Kasumi-1 (cell line): ENCODE measurements at places on chromosomes 3 and 15.

DNA sequence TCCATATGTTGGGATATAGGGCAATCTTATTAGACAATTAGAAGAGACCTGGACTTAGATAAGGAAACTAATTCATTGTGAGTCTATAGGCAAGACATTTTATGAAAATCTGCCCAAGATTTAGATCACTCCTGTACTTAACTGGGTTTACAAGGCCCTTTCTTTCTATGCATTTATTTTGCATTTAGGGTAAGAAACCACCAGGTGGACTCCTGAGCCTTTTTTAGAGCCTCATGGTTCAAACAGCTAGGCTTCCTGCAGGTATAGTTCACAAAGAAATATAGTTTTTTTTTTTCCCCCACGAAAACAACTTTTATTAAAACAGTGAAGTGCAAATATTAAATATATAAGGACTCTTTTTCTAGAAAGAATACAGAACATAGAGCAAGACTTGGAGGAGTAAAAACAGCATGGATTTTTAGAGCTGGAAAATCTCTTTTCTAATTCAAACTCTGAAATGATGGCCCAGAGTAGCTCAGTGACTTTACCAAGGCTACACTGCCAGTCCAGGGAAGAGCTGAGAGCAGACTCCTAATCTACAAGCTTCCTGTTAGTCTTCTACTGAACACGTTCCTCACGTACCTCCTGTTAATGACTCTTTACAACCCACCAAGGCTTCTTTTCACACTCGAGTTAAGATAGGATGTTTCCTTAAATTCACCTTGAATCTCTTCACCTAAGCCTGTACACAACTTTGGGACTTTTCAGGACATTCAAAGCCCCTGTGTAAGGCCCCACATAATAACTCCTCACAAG lies 400.9 kb upstream of the ATP11B start:
- no peak for DNase-seq

DNA sequence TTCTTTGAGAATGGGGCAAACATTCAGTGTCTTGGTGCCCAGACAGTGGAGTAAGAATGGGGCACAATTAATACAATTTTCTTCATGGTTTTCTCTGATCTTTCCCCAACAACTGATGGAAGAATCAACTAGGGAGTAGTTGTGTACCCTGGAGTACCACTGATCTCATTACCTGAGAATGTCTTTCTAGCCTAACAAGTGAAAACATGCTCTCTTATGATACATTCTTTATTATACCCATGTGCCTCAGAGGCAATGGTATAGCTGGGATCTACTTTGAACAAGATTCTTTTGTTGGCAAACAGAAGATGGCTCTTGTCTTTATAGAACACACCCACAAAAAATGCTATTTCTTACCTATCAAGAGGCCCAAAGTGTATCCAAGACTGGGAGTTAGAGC lies 250.6 kb upstream of the CMC1 start:
- no peak for DNase-seq

DNA sequence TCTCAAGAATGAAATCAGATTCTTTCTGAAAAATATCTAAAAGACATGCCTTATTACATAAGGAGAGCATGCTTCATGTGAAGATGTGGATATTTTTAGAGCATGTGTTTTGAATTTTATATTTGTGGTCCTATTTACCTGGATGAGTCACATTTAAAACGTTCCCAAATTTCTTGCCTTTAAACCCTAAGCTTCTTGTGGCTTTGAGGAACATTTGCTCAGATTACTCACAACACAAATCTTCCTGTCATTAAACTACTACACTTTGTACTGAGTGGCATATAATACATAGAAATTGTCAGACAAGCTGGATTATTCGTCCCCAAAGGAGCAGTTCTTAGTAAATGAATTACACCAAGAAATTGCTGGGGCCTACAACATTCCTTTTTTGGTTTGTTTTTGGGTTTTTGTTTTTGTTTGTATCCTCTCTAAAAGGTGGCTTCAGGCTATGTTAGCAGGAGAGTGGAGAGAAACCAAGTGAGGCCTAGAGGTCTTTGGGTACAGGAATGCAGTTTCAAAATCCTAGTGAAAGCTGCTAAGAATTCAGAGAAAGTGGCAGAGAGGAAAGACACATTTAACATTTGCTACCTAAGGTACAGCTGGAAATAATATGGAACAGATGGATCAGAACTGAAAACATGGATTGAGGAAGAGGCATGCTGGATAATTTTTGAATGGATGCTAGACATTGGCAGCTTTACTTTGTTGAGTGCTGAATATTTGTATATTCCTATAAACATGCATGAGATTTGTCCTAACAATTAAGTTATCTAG lies 128.1 kb downstream of the RPL22L1 start:
- DNase-seq, result no peak

- DNase-seq, result no peak
Observed at GRCh38 chr15:79160211-79160610, 69.6 kb upstream of the RASGRF1 start.

DNA sequence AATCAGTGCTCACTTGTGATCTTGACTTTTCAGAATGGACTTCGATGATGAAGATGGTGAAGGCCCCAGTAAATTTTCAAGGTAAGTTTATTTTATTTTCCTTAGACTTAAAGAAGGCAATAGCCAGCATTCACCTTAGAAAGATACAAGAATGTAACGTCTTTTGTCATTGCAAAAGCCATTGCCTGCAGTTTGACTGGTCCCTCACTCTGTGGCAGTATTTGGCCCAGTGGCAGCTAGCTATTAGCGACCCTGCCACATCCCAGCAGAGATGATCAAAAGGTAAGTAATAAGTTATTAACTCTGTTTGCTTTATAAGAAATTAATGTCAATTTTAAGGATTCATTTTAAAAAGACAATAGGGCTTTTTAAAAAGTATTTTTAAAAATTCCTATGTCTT lies 53.7 kb downstream of the ARNT2 start:
- no peak for DNase-seq

DNA sequence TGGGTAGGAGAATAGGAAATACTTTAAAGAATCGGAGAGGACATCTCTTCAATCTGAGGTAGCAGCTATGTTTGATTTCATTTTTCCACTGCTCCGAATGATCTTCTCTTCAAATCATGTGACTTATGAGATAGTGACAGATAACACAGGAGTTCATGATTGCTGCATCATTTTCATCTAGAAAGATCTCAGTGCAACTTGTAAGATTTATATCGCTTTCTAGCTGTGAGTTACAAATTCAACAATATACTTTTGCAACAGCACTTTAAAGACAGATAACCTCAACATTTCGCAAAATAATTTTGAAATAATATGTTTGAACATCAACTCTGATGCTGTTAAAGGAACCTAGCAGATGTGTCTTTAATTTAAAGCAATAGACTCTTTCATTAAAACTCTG lies 99.9 kb upstream of the CCDC80 start:
- no peak for DNase-seq

DNA sequence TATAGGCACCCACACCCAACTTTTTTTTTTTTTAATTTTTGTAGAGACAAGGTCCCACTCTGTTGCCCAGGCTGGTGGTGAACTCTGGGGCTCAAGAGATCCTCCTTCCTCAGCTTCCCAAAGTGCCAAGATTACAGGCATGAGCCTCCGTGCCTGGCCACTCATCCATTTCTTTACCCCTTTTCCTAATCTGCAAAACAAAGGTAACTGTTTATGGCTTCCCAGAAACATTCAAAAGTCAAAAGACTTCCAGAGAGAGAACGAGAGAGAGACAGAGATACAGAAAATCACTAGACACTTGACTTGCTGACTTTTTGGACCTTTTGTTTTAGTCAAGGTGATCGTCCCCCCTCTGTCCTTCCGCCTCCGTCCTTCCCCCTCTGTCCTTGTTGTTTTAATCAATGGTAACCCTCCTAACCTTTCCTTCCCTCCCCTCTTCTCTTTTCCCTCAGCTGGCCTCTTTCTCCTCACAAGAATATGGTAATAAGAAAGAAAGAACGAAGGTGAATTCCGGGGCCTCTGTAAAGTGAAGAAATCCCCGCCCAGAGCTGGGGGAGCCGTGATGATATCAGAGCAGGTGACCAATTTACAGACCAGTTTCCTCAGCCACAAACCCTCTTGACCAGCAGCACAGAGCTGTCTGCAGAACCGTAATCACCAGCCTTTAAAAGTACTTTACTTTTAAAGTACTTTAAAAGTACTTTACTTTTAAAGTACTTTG lies 21.9 kb downstream of the KLHL6 start:
- DNase-seq, result no peak

DNA sequence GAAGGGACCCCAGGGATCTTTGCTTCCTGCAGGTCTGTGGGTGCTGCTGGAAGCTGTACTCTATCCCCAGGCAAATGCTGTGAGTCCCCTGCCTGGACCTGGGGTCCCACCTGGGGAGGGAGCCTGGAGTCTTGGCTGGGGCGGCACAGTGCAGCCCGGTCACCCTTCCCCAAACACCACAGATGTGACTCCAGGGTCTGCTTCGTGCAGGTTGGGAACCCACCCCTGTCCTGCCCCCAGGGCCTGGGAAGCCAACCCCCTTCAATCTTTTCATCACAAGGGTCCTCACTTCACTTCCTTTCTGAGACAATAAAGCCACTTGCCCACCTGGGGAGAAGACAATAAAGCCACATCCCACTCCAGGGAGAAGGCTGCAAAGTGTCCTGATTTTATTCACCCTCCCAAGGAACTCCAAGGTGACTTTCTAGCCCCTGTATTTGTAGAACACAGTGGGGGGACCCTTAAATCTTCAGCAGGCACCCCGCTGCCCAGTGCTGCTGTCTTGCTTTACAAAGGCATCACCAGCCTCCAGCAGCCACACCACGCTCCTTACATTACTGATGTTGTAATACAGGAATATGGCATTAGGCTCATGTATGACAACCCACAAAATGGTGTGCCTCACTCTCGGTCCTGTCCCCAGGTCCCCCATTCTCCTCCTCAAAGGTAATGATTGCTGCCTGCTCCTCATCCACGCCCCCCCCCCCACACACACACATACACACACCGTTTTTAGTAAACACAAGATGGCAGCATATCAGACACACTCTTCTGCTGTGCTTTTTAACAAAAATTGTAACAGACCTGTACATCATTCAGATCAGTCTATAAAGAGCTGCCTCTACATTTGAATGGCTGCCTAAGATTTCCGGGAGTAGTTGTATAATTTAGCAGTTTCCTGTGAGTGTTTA lies 9.9 kb downstream of the C3orf22 start:
- no peak for DNase-seq

DNA sequence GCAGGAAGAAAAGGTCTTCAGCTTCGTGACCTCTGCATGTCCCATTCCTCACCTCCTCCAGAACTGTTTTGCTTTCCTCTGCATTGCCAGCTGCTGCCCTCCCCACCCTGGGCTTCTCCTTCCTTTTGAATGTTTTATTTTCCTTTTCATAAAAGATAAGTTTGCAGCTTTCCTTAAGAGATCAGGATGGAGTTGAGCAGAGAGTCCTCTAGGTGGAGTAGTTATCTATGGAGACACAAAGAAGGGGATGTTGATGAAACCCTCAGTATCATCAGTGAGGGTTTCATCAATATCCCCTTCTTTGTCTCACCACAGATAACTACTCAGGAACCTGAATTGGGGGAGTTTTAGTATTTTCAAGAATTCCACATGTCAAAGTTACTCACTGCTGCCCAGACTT lies 19.0 kb upstream of the SLC25A36 start:
- peak; percentile 62 for DNase-seq

DNA sequence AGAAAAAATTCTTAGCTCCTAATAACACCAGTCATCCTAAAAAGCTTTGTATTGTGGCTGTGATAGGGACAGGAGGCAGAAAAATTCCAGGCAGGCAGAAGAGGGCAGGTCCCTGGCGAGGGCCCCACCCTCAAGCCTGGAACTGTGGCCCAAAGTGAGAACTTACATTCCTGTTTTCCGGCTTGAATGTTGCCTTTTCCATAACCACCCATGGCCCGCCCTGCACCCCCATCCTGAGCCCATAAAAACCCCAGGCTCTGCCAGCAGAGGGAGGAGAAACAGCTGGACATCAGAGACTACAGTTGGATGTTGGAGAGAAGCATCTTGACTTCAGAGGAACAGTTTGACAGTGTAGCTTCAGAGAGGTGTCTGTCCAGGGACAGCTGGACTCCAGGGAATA lies 37.3 kb downstream of the SLCO2A1 start:
- DNase-seq, result no peak

GRCh38 chr15:87243474-87243873 lies 1013.1 kb downstream of the NTRK3 start:
- DNase-seq, result no peak

GRCh38 chr15:80041494-80042253 lies 17.8 kb upstream of the ZFAND6 start:
- DNase-seq, result no peak

DNA sequence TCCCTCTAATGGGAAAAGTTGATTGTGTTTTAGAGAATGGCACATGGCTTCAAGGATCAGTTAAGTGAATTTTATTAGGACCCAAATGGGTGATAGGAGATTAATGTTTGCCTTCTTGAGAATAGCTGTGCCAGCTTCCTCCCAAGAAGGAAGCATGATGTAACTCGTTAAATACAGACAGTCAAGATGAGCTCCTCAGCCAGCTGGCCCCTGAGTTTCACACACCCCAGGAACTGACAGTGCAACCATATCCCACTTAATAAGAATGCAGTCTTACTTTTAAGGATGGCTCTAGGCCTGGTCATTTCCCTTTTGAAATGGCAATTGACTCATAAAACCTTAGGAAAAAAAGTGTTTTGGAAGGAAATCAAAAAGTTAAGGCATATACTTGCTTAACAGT lies 472.8 kb upstream of the KCNMB2 start:
- peak; percentile 33 for DNase-seq

DNA sequence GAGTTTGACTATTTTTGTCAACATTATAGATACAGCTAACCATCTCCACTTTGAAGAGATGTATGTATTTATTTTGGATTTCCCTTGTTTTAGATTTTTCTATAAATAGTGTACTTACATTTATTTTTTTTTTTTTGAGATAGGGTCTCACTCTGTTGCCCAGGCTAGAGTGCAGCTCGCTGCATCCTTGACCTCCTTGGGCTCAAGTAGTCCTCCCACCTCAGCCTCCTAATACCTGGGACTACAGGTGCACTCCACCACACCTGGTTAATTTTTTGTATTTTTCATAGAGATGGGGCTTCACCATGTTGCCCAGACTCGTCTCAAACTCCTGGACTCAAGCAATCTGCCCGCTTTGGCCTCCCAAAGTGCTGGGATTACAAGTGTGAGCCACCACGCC lies 55.3 kb upstream of the TRPM1 start:
- no peak for DNase-seq

GRCh38 chr3:123869165-123869564 lies 15.0 kb downstream of the MYLK start:
- no peak for DNase-seq

DNA sequence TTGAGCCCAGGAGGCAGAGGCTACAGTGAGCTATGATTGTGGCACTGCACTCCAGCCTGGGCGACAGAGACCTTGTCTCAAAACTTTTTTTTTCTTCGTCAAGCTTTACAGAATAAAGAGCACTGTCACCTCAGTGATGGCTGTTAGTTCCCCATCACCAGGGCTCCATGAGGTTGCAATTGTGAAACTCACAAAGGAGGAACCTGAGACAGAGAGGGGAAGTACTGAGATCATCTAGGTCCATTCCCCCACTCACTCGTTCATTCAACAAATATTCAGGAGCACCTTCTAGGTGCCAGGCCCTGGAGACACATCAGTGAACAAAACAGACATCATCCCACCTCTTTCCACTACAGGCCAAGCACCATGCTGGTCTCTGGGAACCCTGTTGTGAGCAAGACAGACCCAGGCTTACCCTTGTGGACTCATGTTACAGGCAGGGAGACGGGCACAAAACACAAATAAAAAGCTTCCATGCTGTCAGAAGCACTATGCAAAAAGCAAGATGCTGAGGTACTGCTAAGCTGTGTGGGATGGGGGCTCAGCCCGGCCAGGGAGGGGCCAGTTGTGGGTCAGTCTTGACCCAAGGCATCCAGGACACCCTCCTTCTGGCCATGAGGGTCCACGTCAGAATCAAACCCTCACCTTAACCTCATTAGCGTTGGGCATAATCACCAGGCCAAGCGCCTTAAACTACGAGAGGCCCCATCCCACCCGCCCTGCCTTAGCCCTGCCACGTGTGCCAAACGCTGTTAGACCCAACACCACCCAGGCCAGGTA lies 2.1 kb upstream of the RHO start:
- DNase-seq, result peak; percentile 81
